ENCODE measurements at places on chromosomes 2 and 18. TPM values are rescaled to one million over a fixed set of nuclear protein-coding genes. Genes with fewer than 3 reads are reported as not detected.

Gene SNORC
- total RNA-seq, result 2.1 TPM

GRCh38 chr2:85436836-85437487 lies 18.4 kb downstream of the SH2D6 start:
- DNase-seq, result no peak

GRCh38 chr2:143162123-143162837 lies 33.1 kb downstream of the ARHGAP15 start:
- no peak for DNase-seq

GRCh38 chr2:53751728-53752127 lies 15.9 kb upstream of the CHAC2 start:
- no peak for DNase-seq

- DNase-seq, result no peak
Observed at GRCh38 chr2:217055624-217056023, 195.8 kb upstream of the TNP1 start.

DNA sequence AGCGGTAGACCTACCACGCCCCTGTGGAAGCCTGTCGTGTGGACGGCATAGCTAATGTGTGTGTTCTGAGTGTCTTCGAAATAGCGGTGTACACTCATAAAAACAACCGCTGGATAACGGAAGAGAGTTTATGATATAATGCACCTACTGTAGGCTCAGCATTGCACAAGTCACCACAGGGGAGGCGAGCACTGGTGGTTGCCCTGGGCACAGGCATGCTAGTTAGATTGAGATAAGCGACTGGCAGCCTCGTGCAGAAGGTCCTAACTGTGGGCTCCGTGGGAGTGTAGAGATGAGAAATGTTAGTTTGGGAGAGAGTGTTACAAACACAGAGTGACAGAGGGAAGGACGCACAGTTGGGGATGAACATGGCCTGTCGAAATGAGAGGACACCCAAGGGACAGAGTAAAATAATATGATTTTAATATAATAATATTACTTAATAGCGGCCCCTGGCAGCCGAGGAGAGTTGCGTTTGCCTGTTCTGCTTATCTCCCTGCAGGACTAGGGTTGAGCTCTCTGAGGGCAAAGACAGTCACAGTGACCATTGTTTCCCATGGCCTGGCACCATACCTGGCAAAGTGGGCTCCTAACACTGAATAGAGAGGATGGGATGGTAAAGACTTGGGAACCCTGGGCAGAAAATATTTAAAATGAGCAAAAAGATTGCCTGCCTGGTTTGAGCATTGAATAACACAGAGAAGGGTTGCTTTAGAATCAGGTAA lies 204.2 kb downstream of the GBX2 start:
- DNase-seq, result no peak

- no peak for DNase-seq
Observed at GRCh38 chr2:15809404-15809803, 130.9 kb upstream of the MYCN start.

Measured in psoas muscle (tissue), 8 donors.